ENCODE measurements at places on chromosomes 3 and 15.
A peak's percentile ranks its signal among the peaks of the same experiment; 100 is the strongest.

- DNase-seq, result peak; percentile 51
Measured at GRCh38 chr15:52183562-52184173, 7.5 kb downstream of the GNB5 start.

GRCh38 chr3:127090218-127091160 lies 102.4 kb upstream of the PRR23E start:
- DNase-seq, result no peak

DNA sequence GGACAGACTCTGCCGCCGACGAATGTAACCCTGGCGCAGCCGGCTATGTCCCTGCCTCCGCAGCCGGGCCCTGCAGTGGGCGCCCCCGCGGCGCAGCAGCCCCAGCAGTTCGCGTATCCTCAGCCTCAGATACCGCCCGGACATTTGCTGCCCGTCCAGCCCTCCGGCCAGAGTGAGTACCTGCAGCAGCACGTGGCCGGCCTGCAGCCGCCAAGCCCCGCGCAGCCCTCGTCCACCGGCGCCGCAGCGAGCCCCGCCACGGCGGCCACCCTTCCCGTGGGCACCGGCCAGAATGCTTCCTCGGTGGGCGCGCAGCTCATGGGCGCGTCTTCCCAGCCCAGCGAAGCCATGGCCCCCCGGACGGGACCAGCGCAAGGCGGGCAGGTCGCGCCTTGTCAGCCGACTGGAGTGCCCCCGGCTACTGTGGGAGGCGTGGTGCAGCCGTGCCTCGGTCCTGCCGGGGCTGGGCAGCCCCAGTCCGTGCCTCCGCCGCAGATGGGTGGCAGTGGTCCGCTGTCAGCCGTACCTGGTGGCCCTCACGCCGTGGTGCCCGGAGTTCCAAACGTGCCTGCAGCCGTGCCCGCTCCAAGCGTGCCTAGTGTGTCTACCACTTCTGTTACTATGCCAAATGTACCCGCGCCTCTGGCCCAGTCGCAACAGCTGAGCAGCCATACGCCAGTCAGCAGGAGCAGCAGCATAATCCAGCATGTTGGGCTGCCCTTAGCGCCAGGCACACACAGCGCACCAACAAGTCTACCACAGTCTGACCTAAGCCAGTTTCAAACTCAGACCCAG lies 2.4 kb downstream of the TSC22D2 start:
- DNase-seq, result no peak

DNA sequence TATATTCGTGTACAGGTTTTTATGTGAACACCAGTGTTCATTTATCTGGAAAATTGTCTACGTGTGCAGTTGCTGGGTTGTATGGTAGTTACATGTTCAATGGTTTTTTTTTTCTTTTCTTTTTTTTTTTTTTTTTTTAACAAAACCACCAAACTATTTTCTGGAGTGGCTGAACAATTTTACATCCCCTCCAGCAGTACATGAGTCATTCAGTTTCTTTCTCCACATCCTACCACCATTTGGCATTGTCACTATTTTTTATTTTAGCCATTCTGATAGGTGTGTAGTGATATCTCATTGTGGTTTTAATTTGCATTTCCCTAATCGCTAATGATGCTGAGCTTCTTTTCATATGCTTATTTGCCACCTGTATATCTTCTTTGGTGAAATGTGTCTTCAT lies 256.3 kb upstream of the EOMES start:
- DNase-seq, result peak; percentile 49

DNA sequence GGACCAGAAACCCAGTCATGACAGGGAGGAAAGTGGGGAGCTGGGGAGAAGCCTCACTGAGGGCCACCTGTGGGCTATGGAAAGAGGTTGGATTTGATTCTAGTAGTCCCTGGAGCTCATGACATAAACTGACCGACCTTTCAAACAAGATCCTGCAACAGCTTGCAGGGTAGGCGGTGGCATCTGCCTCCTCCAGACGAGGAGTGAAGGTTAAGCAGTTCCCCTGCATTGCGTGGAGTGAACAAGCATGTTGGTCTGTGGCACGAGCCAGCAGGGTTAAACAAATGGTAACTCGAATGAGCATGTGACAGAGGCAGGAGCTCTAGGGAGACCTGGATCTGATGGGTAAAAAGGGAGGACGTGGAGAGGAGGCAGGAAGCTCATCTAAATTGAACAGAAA lies 12.7 kb downstream of the TGM4 start:
- DNase-seq, result no peak

- DNase-seq, result no peak
Measured at GRCh38 chr15:88028024-88028423, 228.5 kb downstream of the NTRK3 start.

DNA sequence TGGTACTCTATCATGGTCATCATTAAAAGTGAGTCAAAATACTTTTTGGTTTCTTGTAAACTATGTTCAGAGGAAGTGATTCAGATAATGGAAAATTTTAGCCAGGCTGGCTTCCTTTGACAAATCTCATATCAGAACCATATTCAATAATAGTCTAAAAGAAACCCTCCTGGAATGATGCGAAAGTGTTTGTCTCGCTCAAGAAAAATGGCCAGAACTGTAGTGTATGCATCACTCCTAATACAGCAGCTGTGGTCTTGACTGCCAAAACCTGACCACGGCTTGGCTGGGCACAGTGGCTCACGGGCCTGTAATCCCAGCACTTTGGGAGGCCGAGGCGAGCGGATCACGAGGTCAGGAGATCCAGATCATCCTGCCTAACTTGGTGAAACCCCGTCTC lies 35.6 kb upstream of the KCNMB2 start:
- peak; percentile 12 for DNase-seq

DNA sequence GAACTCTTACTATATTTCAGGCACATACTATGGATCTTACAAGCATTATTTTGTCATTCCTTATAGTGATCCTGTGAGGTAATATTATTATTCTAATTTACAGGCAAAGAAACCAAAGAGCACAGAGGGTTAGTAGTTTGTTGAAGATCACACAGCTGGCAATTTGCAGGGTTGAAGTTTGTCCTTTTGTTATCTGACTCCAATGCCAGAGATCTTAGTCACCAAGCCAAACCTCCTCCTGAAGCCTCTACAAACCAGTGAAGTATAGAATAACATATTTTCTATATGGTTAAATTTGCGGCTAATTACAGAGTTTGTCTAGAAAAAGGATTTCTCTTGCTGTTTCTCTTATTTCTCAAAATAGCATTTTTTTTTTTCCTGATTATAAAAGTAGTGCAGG lies 11.2 kb downstream of the ISLR2 start:
- DNase-seq, result no peak

- no peak for DNase-seq
Measured at GRCh38 chr3:157452097-157452496, 15.4 kb downstream of the PTX3 start.

- peak; percentile 77 for DNase-seq
Measured at GRCh38 chr15:90388462-90389380, 679 bp downstream of the IQGAP1 start.

DNA sequence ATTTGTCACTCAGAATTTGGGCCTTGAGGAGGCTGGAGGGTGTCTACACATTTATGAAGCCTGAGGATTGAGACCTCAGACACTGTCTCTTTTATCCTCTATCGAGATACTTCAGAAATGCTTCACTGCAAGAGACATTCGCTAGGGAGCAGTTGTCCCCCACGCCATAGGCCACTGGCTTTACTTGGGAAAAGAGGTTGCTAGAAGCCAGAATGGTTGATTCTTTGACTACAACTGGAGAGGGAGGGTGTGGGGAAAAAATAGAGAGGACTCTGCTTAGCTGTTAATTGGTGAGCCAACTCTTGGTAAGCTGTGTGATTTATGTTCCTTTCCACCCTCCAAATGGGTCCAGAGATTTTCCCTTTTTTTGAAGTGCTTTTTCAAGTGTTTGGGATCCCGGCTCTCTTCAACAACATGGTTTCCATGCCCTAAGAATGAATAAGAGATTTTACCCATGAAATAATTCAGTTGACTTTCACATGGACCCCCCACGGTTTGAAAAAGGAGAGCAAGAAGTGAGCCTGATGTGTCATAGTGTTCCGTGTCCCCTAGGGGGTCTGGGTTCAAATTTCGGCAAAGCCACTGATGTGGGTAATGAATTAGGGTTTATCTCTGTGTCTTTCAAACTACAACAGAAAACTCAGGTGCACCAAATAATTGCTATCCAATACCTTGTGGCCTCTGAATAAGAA lies 2.7 kb downstream of the BOC start:
- DNase-seq, result no peak

DNA sequence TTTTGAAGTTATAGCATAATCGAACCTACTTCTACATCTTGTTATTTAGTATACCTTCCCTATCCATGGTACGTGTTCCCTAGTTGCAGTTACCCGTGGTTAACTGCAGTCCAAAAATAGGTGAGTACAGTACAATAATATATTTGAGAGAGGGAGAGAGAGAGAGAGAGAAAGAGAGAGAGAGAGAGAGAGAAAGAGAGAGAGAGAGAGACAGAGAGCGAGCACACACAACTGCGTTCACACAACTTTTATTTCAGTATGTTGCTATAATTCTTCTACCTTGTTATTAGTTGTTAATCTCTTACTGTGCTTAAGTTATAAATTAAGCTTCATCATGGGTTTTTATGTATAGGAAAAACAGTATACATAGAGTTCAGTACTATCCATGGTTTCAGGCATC lies 928.1 kb downstream of the TUSC7 start:
- no peak for DNase-seq

DNA sequence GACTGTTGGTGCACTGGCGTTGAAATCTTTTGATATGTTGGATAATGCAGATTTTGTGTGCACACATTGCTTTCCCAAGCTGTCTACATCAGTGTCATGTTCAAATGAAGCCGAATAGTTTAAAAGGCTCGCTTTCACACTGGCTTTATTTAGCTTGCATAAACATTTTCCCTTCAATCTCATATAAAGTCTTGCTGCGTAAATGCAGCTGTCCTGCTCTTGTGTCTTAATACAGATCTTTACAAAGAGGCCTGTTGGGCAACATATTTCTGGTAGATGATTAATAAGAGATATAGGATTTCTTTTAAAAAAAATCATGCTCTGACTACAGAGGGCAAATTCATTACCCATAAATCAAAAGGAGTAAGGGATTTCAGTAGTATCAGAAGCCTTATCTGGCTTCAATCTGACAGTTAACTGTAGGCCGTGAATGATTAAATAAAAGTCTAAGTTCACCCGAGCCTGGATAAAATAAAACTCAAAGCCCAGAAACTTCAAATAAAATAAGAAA lies 937.2 kb downstream of the FHIT start:
- no peak for DNase-seq

- DNase-seq, result peak; percentile 45
Measured at GRCh38 chr3:27726240-27726639, 4.1 kb upstream of the EOMES start.

DNA sequence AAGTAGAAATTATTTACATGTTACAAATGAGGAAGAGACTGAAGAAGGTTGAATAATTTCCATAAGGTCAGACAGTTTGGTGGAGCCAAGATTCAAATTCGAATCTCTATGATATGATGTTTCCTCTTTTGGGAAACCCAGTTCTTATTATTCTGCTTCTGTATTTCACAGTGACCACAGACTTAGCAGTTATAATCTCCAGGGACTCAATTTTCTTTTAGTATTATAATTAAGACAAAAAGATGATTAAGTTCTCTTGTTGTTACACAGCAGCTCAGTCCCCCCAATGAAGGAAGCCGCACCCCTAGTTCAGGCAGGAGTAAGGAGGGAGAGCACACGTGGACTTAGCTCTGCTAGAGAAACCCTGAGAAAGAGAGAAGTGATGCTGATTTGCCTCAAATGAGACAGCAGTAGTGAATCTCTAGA lies 130.6 kb downstream of the CCNL1 start:
- DNase-seq, result no peak

DNA sequence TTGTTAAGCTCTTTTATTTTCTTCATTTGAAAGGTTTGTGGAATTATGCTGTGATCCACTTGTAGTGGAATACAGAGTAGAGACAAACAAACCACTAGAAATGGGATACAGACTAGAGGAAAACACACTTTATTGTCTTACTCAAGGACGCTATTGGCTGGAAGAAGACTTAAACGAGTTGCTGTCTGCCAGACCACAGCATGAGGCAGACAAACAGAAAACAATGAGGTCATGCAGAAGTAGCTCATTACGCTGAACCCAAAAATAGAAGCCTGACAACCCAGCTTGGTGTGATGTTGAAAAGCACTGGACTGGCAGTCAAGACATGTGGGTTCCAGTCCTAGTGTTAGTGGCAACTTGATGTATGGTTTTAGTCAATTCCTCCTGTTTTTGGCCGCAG lies 62.4 kb upstream of the P3H2 start:
- DNase-seq, result peak; percentile 96

DNA sequence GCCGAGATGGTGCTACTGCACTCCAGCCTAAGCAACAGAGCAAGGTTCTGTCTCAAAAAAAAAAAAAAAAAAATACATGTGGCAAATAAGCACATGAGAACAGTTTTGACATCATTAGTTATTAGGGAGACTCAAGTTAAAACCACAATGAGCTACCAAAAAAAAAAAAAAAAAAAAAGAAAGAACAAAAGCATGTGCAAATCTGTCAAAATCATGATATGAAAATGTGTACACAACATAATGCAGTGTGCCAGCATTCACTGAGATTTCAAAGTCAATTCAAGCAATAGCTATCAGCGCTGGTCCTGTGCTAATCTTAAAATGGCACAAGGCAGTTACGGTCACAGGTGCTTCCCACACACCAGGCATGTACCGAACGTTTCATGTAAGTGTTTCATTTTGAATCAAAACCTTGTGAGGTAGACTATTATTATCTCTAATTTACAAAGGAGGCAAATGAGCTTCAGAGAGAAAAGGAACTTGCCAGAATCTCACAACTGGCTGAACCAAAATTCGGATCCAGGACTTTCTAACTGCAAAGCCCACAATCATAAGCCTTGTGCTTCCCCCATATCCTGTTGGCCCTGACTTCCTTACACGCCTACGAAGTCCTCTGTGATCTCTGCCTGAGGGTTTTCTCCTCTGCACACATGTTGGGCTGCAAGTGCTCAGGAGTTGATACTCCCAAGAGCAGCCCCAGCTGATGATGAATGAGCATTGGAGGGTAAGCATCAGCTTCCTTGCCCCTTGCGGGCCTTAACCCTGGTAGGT lies 200.1 kb upstream of the PROK2 start:
- no peak for DNase-seq

- DNase-seq, result no peak
Measured at GRCh38 chr3:170387950-170388349, 30.4 kb downstream of the SKIL start.

DNA sequence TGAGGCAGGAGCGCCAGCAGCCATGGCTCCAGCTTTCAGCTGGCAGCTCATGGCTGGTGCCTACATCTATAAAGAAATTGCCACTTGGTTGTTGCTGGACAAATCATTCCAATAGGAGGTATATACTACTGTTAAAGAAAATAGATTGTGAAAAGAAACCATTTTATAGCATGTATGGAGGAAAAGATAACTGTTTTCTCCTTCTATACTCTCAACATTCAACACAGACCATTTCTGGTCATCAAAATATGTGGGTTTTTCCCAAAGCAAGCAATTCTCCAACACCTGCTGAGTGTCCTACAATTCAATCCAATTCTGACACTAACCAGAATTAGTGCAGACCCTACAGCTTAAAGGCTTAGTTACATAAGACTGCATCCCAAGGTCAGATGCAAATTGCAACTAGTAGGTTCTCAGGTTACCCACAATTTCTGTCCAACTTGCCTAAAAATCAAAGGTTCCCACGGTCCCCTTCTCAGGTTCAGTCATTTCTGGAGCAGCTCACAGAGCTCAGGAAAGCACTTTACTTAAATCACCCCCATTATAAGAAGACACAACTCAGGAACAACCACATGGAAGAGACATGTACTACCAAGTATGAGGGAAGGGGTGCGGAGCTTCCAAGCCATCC lies 42.4 kb upstream of the STRIT1 start:
- DNase-seq, result no peak

All from astrocyte of the hippocampus (primary cell).